ENCODE measurements at places on chromosomes 11 and 22.

DNA sequence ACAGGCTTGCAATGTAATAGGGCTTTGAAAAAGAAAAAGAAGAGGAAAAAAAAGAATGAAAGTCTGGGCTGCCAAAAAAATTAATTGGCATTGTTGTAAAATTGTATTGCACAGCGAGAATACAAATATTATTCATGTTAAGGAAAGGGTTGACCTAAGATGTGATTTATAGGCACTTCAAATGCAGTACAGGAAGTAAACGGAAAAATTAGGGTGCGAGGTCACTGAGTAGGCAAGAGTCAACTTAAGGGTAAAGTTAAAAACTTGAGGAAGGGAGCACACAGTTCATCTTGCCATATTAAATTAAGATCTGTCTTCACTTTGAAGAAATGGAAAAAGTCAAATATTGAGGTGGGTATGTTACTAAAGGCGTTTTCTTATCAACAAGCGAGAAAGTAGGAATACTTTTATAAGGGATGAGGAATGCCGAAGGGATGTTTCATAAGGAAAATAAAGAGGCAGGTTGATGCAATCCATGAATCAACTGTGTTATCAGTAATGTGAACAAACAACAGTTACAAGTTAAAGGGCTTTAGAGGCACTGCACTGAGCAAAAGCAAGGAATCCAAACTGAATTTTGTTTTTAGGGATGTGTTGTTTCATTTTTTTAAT is 123.0 kb downstream of the WT1 start:
- no peak for DNase-seq

DNA sequence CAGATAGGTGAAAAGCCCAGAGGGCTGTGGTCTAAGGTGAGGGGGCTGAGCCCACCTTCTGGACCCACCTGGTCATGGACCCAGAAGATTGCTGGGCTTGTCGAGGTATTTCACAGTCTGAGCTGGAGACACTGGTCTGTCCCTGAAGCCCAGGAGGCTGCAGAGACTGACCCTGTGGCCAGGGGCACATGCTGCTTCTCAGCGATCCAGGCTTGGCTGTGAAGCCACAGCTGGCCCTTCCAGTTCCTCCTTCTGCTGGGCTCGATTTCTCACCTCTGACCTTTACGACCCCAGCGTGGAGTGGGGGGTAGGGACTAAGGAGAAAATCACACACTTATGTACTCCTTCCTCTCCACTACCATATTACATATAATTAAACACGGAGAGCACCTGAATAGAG is 88.5 kb downstream of the NECTIN1 start:
- DNase-seq: no peak

DNA sequence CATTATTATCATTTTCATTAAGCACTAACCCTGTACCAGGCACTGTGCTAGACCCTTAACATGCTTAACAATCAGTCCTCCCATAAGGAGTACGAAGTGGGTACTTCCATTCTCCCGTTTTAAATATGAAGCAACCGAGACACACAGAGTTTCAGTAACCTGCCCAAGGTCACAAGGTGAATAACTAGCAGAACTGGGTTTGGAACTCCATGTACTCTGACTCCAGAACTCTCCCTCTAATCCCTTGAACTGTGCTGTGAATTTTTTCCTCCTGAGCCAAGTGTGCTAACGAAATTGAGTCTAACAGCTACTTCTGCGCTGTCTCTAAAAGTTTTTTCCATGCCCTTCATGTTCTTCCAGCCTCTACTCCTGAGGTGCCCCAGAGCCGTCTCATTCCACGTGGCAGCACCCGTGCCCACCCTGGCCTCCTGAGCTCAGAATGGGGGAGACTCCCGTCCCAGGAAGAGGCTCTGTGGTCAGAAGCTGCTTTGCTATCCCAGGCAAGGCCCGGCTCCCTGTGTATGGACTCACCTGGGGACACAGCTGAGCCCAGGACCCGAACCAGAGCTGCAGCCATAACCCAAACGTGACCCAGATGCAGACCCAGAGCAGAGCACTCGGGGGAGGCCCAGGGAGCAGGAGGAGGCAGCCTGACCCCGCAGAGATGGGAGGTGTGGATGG is 8.6 kb upstream of the TRIM29 start:
- DNase-seq: no peak

DNA sequence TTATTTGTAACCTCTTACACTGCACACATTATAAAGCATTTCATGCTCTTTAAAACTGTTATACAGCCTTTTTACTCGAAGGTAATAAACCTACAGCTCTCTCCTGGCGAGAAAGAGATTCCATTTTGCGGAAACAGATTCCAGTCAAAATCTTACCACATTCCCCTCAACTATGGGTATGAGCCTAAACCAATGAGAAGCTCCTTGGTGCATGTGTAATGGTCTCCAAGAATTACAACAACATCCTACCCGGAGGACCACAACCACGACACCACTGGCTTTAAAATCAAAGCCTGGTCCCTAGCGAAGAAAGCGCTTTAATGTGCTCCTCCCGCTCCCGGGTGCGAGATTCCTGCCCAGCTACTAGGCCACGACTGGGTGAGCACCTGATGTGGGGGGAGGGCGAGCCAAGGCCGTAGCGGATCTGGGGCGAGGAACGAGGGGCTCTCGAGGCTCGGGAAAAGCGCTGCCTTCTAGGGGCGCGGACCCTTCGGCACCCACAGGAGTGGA is 821 bp downstream of the CELF1 start:
- DNase-seq: no peak

DNA sequence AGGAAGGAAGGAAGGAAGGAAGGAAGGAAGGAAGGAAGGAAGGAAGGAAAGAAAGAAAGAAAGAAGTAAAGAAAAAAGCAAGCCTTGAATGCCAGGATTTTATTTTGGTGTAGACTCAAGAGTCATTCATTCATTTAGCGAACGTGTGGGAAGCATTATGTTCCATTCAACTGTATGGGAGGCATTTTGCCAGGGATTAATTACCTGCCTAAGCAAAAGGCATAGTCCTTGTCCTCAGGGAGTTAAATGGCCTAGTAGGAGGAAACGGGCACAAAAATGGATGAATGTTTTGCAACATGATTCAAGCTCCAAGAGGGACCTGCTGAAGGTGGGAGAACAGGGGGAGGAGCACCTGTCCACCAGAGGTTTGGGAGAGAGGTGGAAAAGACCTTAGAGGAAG is 16.2 kb upstream of the ZNRF3 start:
- DNase-seq: no peak

- DNase-seq: no peak
These were observed 163.8 kb downstream of the BRD1 start for GRCh38 chr22:49663823-49664222.

DNA sequence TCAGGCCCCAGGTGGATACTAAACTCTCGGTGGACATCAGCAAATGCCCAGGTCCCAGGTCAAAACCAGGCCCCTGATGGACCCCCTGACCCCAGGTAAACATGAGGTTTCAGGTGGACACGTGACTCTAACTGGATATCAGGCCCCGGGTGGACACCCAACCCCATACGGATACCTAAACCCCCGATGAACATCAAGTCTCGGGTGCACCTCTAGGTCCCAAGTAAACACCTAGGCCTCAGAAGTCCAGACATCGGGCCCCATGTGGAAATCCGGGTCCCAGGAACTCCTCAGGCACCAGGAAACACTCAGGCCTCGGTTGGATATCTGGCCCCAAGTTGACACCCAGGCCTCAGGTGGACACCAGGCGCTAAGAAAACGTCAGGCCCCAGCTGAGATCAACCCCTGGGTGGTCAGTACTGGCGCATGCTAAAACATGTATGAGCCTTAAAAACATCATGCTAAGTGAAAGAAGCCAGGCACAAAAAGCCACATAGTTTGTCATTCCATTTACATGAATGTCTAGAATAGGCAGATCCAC is 54.4 kb upstream of the SEPTIN5 start:
- no peak for DNase-seq

DNA sequence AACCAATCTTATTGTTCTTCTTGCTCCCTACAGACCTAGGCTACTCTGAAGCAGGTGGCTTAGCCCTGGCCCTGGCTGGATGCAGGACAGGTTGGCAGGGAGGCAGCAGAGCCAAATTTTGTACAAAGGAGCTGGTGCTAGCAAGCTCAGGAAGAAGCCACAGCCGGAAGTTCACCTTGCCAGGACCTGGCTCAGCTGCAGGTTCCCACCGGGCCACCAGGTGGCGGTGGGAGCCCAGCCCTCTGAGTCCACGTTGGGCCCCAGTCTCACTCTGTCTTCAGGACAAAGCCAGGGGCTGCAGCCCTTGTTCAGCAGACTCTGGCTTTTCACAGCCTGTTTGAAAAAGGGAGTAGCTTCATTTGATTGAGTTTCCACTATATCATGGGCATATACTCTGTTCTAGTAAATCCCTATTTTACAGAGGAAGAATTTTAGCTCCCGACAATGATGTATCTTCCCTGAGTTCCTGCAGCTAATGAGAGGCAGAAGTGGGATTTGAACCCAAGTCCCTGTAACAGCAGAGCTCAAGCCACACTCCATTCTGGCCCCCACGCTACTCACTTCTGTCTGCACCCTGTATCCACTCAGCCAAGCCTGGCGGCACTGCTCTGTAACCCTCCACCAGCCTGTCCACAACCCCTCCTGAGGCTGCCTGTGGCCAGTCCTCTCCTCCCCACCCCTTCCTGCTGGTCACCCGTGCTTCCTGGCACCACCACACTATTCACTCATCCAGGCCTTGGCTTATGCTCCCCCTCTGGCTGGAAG is 3.3 kb downstream of the TKFC start:
- DNase-seq: peak; percentile 74

- no peak for DNase-seq
These were observed 40.9 kb upstream of the CELSR1 start for GRCh38 chr22:46578251-46578823.

DNA sequence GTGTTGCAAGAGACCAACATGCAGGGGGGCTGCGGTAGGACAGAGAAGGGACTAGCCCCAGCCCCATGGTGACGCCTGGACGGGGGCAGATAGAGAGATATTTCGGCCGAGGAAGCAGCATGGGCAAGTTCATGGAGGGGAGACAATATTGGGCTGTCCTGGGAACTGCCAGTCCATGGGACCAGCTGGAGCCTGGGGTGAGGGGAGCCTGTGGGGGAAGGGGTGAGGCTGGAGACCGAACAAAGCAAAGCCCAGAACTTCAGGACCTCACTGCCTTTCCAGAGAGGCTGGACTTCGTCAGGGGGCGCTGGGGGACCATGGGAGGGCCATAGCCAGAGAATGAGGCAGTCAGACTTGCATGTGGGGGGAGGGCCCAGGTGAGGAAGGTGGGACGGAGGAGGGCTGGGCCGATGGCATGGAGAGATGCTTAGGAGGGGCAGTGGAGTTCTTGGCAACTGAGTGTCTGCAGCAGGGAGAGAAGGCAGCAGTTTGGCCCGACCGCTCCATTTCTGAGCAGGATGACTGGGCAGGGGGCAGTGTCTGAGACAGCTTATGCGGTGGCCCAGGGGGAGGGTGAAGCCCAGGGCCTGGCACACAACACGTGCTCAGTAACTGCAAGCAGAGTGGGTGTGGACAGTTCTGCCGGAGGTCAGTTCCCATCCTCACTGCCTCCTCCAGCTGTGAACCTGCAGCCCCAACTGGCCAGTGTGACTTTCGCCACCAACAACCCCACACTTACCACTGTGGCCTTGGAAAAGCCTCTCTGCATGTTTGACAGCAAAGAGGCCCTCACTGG is 712 bp downstream of the UPK3A start:
- no peak for DNase-seq

DNA sequence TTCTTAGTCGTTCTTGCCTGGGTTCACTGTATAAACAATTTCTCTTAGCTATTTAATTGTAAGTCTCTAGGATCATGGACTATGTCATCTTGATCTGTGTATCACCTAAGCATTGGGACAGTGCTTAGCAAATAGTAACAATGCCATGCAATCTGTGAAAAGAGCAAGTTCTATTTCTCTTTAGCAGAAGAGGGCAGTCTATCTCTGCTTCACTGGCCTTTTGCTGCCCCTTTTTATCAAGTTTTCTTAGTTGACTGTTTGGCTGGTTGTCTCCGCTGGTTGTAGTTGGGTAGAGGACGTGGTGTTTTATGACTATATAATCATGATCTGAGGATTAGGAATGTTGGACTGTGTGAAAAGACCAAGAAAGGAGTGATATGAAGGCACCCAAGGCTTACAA is 315.0 kb downstream of the JRKL start:
- DNase-seq: no peak

GRCh38 chr11:44889266-44889665 is 61.4 kb downstream of the TP53I11 start:
- DNase-seq: no peak

All from stimulated activated CD8-positive, alpha-beta memory T cell treated with anti-CD3 and anti-CD28 coated beads, Interleukin-4, amount 100 ng/mL, for 24 hours (primary cell).